NCI-H1930 (cell line): ENCODE measurements at places on chromosomes 1 and 21.

- DNase-seq = no peak
These were observed 1.1 kb downstream of the SLC35F3 start for GRCh38 chr1:233905416-233906051.

DNA sequence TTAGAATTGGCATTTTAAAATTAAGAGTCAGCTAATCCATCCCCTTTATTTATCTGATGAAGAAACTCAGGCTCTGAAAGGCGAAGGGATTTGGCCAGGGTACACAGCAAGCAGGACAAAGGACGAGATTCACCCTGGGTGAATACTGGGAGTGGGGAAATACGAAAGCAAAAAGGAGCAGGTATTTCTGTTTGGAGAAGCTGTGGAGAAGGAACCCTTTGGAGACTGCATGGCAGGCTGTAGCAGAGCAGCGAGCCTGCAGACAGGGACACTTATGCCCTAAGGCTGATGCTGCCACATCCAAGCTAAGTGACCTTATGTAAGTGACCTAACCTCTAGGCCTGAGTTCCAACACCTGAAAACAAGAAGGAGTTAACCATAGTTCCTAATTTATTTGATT, 207.2 kb upstream of the C1orf87 start:
- no peak for DNase-seq

GRCh38 chr1:28354121-28354520, 15.4 kb upstream of the PHACTR4 start:
- DNase-seq = no peak

- no peak for DNase-seq
These were observed 283.1 kb downstream of the NUF2 start for GRCh38 chr1:163604896-163605295.

DNA sequence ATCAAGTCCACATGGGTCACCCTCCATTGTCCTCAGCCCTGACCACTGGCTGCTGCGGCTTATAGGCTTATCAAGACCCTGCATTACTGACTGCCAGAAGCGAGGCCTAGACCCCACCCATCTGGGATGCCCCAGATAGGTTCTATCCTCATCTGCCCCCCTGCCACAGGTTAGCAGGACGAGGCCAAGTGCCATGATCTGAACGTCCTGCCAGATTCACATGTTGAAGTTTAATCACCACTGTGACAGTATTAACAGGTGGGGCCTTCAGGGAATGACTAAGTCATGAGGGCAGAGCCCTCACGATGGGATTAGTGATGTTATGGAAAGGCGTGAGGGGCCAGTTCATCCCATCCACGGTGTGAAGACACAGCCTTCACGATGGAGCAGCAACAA, 6.2 kb upstream of the CPLANE2 start:
- DNase-seq = no peak

- DNase-seq = no peak
These were observed 81.3 kb upstream of the LYST start for GRCh38 chr1:235947989-235948388.

GRCh38 chr1:48775831-48776392, 779 bp downstream of the BEND5 start:
- DNase-seq = no peak

GRCh38 chr1:64236541-64236954, 33.1 kb downstream of the UBE2U start:
- no peak for DNase-seq

GRCh38 chr1:58551186-58552140, 4.9 kb upstream of the OMA1 start:
- no peak for DNase-seq

DNA sequence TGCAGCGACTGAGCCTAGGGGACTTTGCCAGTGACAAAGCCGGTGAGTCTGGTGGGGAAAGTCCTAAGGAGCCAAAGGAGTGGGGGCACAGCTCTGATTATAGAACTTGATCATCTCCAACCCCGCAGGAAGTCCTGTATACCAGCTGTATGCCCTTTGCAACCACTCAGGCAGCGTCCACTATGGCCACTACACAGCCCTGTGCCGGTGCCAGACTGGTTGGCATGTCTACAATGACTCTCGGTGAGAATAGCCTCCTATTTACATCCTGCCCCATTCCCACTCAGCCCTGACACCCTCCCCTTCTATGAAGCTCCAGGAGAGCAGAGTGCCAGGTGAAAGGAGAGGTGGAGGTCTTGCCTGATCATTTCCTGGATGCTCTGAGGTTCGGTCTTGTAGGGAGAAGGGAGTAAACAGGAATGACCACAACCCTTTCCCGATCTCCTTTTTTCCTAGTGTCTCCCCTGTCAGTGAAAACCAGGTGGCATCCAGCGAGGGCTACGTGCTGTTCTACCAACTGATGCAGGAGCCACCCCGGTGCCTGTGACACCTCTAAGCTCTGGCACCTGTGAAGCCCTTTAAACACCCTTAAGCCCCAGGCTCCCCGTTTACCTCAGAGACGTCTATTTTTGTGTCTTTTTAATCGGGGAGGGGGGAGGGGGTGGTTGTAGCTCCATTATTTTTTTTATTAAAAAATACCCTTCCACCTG, 1.2 kb upstream of the PPOX start:
- DNase-seq = no peak

DNA sequence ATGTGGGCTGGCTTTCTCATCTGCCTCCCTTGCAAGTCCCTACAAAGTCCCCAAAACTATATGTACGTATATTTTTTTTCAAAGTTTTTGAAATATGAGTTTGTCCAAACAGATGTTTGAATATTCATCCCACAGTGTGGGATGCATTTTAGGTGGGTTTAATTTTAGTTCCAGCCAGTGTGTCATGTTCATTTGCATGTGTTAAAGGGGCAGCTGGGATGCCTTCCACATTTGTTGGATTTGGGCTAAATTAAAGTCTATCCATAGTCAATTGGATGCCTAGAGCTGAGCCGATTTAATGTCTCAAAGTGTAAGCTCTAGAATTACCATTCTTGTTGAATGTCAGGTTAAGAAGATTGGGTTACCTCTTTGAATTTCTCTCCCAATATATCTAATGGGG, 139.2 kb downstream of the GALNT2 start:
- DNase-seq = no peak

DNA sequence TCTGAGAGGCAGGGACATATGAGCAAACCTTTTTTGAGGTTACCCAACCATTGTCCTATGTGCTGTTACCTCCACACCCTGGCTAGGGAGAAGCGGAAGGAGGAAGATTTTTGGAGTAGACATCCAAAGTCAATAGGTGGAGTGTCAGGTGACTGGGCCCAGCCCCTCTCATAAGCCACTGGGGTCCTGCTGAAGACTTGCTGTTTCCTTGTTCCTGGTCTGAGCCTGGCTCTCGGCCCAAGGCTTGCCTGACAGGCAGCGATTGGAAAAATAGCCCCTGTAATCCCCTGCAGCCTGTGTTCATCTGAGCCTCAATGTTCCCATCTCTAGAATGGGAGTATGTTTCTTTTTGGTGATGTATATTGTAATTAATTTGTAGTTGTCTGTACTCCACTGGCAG, 6.9 kb upstream of the PIGR start:
- no peak for DNase-seq

GRCh38 chr1:228475812-228476211, 11.4 kb upstream of the RNF187 start:
- no peak for DNase-seq

DNA sequence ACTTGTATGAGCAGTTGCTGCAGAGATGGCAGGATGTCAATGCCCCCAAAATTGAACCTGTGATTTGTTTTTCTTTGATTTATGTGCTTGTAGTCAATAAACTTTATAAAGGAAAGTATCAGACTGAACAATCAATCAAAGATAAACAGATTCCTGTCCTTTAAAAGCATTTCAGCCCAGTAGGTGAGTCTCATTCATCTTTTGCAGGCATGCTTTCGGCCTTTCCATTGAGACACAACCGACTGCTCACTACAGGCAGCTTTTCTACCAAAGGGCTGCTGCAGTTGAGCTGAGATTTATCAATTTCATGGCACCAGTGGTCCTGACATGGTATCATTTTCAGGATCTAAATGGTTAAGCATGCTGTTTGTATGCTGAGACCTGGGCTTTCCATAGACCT, 513.6 kb upstream of the PTBP2 start:
- no peak for DNase-seq

DNA sequence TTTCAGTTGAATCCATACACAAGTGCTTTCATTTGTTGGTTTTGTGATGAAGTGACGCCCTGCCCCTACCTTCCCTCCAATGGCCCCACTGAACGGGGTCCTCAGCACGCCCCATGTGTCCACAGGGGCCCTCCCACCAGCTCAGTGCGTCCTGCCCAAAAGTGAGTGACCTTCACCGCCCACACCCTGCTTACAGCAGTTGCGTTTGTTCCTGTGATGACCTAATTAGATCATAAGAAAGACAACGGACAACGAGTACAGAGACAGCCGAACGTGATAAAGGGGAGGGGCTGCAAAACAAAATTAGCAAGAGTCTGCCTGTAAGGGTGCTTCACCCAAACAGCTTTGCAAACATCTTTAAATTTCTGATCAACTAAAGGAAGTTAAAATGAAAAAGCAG, 38.2 kb upstream of the RIPK4 start:
- no peak for DNase-seq
